ENCODE measurements at places on chromosomes 12 and 14.

- DNase-seq: no peak
These were observed 2.4 kb upstream of the RARG start for GRCh38 chr12:53234271-53234914.

GRCh38 chr14:75011356-75011994, 8.8 kb downstream of the EIF2B2 start:
- no peak for DNase-seq

DNA sequence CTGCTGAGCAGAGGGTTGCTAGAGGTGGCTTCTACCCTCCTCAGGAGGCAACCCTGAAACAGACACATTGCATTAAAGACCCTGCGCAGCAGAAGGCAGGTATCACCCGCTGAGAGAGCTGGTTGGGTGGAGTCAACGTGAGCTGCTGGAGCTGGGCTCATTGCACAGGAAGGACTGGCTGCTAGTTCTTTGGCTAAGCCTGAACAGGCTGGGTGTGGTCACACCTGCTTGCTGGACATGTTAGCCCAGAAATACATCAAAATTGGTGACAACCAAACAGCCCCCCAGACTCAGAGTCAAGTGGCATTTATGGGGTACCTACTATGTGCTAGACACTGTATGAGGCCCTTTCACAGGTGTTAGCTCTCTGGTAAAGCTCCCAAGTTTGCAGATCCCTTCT, 33.8 kb upstream of the IRF2BPL start:
- no peak for DNase-seq

- no peak for DNase-seq
These were observed 57.8 kb upstream of the ARHGAP5 start for GRCh38 chr14:32019276-32019675.
